ENCODE measurements at places on chromosomes 7 and 10.

DNA sequence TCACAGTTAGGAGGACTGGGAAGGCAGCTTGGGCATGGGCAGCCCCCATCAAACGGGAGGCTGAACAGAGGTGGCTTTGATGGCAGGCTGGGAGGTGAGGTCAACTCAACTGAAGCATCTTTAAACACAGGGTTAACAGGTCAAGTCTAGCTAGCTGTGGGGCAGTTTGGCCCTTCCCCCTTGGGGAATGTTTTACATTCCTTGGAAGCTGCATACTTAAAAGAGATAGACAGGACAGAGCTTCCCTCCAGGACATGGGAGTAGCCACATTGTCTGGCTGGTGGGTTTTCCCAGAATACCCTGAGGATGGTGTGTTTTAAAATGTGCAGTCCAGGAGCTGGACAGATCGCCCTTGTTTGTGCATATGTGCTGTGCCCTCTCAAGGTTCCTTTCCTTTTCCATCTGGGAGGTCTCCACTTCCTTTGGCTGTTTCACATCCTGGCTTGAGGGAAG is 6.8 kb upstream of the RASSF4 start:
- peak; percentile 58 for DNase-seq

- DNase-seq = no peak
Measured at GRCh38 chr7:77197141-77197540, 2.5 kb downstream of the FGL2 start.

DNA sequence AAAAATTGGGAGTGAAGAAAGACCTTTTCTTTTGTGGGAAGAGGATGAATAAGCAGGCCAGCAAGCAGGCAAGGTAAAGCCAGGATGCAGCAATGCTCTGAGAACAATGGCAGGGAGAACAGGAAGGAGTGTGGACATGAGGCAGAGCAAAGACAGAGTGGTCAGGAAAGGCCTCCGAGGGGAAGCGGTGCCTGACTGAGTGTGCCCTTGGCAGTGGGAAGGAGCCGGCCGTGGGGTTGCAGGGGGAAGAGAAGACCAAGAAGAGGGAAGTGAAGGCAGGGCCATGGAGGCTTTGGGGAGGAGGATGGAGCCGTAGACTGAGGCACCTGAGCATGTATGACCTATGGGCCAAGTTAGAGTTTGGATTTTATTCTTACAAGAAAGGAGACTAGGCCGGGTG is 21.9 kb upstream of the ZNF212 start:
- DNase-seq = no peak

GRCh38 chr10:88245974-88246511 is 337.1 kb downstream of the RNLS start:
- no peak for DNase-seq

DNA sequence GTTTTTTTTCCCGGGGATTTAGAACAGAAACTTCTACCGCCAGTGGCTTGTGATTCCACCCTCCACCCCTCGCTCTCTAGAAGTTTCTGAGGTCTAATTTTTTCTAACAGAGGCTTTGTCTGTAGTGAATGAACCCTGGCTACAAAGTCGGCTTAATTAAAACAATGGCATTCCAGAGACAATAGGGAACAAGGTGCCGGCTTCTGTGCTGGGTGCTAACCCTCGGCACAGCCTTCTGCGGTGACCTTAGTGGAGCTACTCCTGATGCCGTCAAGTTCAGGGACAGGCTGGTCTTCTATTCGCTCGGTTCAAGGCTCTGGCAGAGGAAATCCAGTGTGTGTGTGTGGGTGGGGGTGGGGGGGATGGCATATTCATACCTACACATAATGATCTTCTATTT is 32.1 kb upstream of the ENO4 start:
- DNase-seq = no peak

DNA sequence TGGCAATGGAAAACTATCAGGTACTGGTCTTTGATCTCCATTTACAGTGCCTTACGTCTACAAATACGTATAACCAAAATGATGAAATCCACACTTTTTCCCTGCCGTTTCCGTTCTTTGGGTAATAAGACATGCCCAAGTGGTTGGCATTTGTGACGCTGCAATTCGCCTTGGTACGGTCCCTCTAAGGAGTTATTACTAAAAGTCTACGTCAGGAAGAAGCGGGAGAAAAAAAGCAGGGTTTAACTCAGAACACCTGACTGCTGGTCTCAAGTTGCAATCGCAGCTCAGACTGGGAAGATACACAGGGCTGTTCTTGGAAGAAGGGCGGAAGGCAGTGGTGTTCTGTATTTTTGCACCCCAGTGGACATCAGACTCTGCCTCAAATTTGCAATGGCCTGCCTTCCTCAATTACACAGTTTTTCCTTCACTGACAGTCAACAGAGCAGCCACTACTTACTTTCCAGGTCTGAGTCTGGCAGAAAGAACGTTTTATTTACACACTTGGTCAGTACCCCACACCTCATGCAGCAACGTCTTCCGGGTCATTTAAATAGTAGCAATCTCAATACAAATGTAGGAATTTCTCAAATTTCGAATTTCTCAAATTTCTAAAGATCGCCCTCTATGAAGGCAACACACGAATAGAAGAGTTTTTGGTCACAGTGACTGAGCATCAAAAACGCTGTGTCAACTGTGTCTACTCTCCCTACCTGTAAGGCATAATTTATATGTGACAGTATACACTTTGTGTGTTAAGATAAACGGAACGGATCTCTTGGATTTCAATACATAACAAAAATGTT is 2.1 kb downstream of the BAIAP2L1 start:
- DNase-seq = no peak

DNA sequence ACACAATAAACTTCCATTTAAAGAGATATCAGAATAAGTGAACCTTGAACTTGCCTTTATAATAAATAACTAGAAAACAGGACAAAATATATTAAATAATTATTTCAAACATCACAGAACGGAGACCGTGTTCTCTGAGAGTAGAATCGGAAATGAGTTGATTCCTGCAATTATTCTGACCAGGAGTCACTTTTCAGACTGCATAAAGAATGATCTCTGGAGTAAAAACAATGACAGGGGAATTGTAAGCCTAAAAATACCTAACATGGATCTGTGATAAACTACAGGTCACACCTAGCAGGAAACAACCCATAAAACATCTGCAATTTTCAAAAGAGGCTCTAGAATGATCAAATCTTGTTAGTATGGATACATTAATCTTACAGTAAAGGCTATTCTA is 577.5 kb upstream of the SORCS1 start:
- DNase-seq = no peak

GRCh38 chr7:73841689-73842066 is 638 bp downstream of the METTL27 start:
- DNase-seq = no peak

GRCh38 chr10:108203905-108204527 is 1039.5 kb upstream of the SORCS1 start:
- DNase-seq = no peak

GRCh38 chr7:157641866-157642265 is 305.1 kb downstream of the DNAJB6 start:
- DNase-seq = no peak

DNA sequence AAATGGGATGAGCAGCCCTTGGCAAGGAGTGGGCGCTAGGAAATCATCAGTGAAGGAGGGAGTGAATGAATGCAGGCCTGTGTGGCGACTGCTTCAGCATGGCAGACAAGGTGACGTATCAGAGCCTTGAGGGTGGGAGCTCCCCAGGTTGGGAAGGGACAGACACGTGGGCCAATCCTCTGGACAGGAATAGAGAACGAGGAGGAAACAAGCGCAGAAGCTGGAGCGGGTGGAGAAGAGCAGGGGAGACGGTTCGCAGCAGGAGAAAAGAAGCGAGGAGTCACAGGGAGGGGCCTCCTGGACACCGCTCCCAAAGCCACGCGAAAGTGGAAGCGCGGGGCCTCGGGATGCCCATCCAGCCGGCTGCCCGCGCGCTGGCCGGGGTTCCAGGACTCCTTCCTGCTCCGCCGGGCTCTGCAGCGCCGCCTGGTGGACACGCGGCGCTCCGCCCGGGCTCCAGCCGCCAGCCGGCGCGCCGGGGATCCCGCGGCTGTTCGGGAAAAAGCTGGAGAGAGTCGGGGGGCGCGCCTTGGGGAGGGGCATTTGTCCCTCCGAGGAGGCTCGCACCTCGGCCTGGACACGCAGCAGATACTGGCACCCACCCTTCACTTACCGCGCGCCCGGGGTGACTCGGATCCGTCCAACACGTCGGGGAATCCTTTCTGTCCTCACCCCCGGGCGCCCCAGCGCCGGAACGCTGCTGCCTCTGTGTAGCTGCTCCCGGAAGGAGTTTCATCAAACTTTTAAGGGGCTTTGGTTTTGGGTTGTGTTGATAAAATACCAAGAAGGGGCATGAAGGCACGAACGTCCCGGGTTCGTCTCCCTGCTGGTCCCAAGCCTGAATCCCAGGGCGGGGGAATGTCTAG is 6.3 kb downstream of the ZNF503 start:
- no peak for DNase-seq

- no peak for DNase-seq
Measured at GRCh38 chr7:102974366-102975236, 61.8 kb downstream of the LRRC17 start.

- no peak for DNase-seq
Measured at GRCh38 chr7:137373507-137373906, 30.0 kb upstream of the PTN start.

GRCh38 chr7:375321-375831 is 85.4 kb downstream of the FOXL3 start:
- no peak for DNase-seq

DNA sequence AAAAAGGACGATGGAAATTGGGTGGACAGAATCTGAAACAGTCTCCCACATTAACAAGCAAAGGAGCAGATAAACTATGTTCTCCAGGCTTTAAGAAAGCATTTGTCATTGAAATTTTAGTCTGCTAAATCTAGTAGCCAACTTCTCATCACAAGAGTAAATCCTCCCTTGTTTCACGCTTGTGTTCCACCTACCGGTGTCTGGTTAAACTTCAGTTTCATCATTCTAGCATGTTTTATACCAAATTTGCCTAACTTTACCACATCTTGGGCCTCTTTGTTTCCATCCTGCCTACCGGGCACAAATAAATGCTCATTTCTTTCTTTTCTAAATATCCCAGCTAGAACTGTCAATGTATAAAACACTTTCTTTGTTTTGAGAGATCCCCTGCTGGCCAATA is 5.8 kb downstream of the LIPA start:
- no peak for DNase-seq

- no peak for DNase-seq
Measured at GRCh38 chr7:44145479-44145968, 4.4 kb upstream of the MYL7 start.

DNA sequence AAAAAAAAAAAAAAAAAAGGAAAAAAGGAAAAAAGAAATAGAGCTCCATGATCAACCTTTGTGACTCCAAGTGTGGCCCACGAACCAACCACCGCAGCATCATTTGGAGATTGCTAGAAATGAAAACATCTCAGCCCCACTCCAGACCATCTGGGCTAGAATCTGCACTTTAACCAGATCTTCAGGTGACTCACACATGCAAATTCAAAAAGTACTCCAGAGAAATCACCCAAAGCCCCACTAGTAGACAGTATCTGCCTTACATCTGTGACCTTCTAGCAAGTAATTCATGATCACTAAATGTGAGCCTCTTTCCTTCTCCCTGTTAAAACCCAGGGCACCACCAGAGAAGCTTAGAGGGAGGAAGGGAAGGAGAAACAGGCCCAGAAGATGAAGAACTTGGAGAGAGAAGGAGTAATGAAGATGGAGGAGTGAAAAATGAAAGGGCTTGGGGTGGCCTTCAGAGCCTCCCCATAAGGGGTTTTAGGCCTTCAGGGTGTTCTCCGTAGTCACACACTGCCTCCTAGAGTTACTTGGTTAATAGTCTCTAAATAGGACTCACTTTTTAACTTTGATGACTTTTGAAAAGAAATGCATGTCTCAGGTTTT is 94.0 kb downstream of the SLC37A3 start:
- DNase-seq = no peak

GRCh38 chr10:80894797-80895467 is 357.2 kb downstream of the SH2D4B start:
- no peak for DNase-seq
